LNCaP clone FGC (cell line): ENCODE measurements at places on chromosomes 7 and 10.
A peak's percentile ranks its signal among the peaks of the same experiment; 100 is the strongest.

DNA sequence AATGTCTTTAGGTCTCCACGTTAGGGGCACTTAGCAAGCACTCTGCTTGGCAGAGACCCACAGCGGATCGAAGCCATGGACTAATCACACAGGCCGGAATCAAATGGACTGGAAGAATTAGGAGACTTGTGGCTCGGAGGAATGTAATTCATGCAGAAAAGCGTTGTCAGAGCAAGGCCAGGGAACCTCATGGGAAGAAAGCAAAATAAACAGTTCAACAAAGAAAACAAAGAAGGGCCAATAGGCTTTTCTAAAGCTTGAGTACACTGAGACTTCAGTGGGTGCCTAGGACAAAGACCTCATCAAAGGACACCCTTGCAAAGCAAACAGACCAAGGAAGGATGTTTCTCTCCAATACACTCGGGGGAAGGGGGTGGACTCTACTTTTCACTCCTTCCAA, 171.1 kb downstream of the GLI3 start:
- DNase-seq = no peak

- DNase-seq = no peak
Observed at GRCh38 chr7:105849122-105849855, 27.1 kb downstream of the ATXN7L1 start.

- DNase-seq = no peak
Observed at GRCh38 chr10:102678842-102679289, 34.6 kb downstream of the TRIM8 start.

GRCh38 chr10:69855346-69856111, 53.8 kb downstream of the COL13A1 start:
- no peak for DNase-seq

DNA sequence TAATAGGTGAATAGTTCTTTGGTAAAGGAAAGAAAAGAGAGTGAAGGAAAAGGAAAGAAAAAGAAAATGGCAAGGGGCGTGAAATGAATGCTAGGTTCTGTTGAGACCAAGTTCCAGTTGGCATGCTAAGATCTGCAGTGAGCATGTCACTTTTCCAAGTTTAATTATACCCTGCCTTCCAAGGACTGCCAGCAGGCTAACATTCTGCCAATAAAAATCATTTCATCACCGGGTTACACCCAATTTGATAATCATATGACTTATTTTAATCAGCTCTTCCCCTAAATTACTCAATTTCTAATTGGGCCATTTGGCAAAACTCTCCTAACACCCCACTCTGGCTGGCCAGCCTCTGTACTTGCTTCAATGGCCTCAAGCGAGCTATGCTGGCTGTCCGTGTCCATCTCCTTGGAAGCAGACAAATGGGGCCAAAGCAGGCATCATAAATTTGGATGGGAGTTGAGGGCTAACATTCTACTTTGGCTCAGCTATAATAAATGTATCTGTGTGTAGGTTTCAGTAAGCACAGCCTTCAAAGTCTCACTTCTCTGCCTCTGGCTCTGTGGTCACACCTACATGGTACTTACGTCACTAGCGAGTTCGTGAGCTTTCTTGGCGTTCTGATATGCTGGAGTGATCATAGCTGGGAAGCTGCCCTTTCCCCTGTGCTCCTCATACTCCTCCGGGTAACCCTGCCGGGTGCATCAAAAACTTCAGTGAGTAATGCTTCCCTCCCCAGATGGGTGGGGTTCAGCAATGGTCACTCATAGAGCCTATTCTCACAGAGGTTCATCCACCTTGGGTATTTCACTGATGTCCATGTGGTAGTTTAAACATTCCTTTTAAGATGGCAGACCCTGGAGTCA, 17.3 kb downstream of the NRAP start:
- DNase-seq = no peak

- no peak for DNase-seq
Observed at GRCh38 chr10:79142064-79142491, 73.3 kb downstream of the ZMIZ1 start.

- no peak for DNase-seq
Observed at GRCh38 chr10:13270877-13271551, 28.9 kb downstream of the PHYH start.

- DNase-seq = peak; percentile 10
Observed at GRCh38 chr10:23399701-23400144, 39.2 kb upstream of the OTUD1 start.

DNA sequence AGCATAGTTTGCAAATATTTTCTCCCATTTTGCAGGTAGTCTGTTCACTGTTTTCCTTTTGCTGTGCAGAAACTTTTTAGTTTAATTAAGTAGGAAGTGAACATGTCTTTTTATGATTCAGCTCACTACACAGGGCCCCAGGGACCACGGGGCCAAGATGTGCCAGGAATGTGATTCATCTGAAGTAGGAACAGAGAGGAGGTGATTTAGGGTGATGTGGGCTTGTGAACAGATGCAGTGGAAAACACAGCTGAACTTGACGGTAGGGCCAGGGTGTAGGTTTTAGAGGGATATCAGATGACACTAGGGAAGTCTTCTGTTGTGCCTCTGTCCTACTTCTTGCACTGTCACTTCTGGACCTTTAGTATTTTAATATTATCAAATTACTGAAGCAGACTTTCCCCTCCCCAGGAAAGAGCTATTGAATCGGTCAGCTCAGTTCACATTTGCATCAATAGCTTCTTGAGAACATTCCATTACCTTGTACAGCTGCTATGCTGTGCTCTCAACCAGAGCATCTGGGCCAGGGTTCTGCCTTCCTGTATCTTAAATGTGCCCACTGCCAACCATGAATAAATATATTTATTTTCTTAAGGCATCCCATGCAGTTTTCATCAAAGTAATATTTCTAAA, 96.9 kb downstream of the OSBPL3 start:
- no peak for DNase-seq

DNA sequence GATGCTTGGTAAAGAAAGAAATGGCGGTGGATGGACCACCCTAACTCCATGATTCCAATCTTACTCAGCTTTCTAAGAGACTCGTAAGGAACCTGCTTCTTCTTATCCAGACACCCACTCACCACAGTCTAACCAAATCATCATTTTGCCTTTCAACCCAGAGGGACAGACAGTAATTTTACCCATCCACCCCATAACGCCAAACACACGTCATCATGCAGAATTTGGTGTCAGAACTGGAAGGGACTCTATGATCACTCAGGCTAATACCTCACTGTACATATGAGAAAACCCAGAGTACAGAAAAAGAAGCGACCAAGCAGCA, 388 bp downstream of the ECD start:
- no peak for DNase-seq

- no peak for DNase-seq
Observed at GRCh38 chr7:82362129-82362706, 81.4 kb downstream of the CACNA2D1 start.

DNA sequence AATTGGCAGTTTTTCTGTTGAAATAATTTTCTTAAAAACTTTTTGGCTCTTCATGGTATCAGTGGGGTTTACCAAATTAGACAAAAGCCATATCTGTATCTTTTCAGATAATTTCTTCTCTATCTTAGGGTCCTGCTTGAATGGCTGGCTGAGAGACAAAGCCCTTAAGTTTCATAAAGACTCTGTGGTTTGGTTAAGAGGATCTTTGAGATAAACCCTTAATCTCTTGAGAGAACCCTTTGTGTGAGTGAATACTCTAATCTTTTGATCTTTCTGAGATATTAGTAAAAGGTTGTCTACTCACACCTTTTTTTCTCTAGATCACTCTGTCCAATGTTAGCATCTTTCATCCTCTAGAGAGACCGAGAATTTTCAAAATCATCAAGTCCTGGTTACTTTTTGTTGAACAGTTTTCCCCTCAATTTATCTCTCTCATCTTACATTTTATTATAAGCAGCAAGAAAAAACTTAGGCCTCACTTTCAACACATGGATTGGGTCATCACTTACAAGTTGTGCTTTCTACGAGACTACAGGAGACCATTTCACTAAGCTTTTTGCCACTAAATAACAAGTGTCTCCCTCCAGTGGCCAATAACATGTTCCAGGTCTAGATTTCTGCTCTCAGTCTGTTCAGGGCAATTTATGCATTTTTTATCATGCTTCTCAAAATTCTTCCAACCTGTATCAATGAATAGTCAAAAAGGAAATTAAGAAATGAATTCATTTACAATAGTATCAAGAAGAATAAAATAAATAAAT, 28.4 kb downstream of the DNAJC9 start:
- no peak for DNase-seq

DNA sequence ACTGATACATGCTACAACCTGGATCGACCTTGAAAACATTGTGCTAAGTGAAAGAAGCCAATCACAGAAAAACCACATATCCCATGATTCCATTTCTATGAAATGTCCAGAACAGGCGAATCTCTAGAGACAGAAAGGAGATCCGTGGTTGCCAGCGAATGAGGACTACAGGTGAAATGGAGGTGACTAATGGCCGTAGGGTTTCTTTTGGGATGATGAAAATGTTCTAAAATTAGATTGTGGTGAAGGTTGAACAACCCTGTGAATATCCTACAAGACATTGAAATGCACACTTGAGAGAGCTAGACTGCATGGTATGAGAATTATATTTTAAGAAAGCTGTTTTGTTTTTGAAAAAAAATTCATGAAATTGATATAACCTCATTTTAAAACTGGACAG, 188.5 kb upstream of the PLXNA4 start:
- no peak for DNase-seq

- no peak for DNase-seq
Observed at GRCh38 chr7:117347480-117347879, 24.6 kb upstream of the WNT2 start.

GRCh38 chr7:19114551-19114855, 2.9 kb downstream of the TWIST1 start:
- no peak for DNase-seq

DNA sequence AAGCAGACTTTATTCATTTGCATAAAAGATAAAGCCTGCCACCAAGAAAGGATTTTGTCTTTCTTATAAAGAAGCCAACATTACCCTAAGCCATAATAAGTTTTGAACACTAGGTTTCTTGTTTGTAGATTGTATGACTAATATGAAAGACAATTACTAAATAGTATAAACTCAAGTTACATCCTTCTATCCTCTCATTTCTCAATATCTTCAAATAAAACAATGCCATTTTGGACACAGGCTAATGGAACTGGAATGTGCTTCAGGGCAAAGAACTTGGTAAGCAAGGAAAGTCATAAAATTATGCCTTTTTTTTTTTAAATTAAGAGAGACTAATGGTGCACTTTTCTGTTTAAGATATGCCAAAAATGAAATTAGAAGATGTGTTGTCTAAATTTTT, 137.7 kb downstream of the DKK1 start:
- DNase-seq = no peak

DNA sequence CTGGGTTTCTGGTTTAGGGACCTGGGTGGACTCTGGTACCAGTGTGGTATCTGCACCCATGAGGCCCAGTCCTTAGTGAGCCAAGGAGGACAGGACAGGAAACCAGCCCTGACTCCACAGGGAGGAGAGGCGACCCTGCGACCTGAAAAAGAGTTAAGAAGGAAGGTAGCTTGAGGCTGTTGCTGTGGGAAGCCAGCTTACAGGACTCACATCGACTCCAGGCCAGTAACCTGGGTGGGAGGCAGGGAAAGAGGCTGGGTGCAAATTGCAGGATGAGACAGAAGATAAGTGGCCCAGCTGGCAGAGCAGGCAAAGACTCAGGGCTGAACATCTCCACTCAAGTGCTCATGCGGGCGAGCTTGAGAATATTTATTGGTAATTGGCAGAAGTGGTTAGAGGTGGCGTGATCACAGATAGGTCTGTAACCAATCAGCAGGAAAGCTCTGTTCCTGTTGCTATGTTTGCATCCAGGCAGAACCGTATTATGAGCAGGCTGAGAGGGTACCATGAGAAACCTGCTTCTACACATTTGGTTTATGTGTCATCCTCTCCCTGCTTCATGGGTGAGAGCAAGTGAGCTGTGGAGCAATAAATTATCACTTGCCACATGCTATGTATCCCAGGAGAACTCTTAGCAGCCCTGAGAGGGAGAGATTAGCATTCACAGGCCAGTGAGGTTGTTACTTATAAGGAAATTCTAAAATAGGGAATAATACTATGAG, 11.0 kb downstream of the TLL2 start:
- DNase-seq = no peak

GRCh38 chr10:12073526-12073925, 4.8 kb downstream of the DHTKD1 start:
- no peak for DNase-seq

DNA sequence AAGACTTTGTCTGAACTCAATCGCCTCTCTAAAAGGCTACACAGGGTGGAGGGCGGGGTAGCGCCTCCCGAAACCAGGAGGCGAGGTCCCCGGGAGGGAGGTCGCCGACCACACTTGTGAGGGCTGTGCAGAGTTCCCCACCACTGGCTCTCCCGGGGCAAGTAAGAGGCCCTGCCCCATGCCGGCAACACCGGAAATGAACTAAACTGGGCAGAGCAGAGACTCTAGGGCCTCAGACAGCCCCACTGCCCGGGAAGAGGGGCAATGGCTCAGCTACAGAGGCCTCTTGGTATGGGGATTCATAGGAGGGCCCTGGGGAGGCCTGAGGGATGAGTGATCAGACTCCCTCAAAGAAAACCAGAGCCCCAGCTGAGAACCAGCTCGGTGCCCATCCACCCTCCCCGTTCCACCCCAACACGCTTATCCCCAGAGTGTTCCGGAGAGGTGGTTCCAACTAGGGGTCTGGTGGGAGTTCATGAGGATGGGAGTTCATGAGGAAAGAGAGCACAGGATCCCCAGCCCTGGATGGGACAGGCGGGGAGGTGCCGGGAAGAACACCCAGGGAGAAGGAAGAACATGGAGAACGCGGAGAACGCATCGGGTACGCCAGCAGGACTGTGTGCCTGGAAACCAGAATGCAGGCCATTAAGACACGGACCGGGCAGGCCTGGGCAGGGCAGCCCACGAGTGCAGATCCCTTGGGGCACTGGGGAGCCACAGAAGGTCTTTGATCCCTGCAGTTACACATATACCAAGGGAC, 89.4 kb upstream of the MYL10 start:
- no peak for DNase-seq

- DNase-seq = no peak
Observed at GRCh38 chr7:9890092-9890491, 1083.6 kb upstream of the PHF14 start.

- no peak for DNase-seq
Observed at GRCh38 chr10:100894589-100895294, 18.0 kb upstream of the SLF2 start.

- no peak for DNase-seq
Observed at GRCh38 chr7:123819001-123819400, 26.0 kb upstream of the HYAL4 start.

- no peak for DNase-seq
Observed at GRCh38 chr7:134339475-134339874, 22.7 kb upstream of the SLC35B4 start.

- DNase-seq = no peak
Observed at GRCh38 chr10:36164556-36165504, 522.7 kb upstream of the FZD8 start.
